ENCODE measurements at places on chromosomes 3 and 15. TPM values are rescaled to one million over a fixed set of nuclear protein-coding genes. Genes with fewer than 3 reads are reported as not detected.

The PARP6 gene
- 24.3 TPM for total RNA-seq

The CORO2B gene
- total RNA-seq, result under 0.01 TPM

The MAGEF1 gene
- total RNA-seq, result 13.0 TPM

The FEZF2 gene
- total RNA-seq, result not detected

The MYLK gene
- 26.0 TPM for total RNA-seq

The LRRC3B gene
- total RNA-seq, result not detected

The FAM3D gene
- 8.5 TPM for total RNA-seq

The LEKR1 gene
- 0.68 TPM for total RNA-seq

The KIF7 gene
- 2.7 TPM for total RNA-seq

The MED12L gene
- total RNA-seq, result 0.14 TPM
